Stimulated activated CD4-positive, alpha-beta T cell treated with anti-CD3 and anti-CD28 coated beads, Interleukin-1b, Interleukin-23, amount 100 ng/mL, for 1 hour (primary cell): ENCODE measurements at places on chromosomes 7 and 10.

GRCh38 chr7:503575-504111, 16.0 kb downstream of the PDGFA start:
- no peak for DNase-seq

GRCh38 chr7:139737221-139738100, 40.3 kb downstream of the HIPK2 start:
- DNase-seq: no peak

- DNase-seq: no peak
These were observed 29.8 kb downstream of the VCL start for GRCh38 chr10:74027702-74028101.

DNA sequence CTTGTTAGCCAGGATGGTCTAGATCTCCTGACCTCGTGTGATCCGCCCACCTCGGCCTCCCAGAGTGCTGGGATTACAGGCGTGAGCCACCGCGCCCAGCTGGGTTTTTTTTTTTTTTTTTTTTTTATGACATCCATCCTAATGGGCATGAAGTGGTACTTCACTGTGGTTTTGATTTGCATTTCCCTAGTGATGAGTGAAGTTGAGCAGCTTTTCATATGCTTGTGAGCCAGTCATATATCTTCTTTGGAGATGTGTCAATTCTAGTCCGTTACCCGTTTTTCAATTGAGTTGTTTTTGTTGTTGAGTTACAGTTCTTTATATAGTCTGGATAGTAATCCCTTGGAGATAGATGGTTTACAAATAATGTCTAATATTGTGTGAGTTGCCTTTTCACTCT, 127.7 kb downstream of the SMURF1 start:
- DNase-seq: no peak

- no peak for DNase-seq
These were observed 42.6 kb downstream of the EXOC4 start for GRCh38 chr7:133295484-133295883.

DNA sequence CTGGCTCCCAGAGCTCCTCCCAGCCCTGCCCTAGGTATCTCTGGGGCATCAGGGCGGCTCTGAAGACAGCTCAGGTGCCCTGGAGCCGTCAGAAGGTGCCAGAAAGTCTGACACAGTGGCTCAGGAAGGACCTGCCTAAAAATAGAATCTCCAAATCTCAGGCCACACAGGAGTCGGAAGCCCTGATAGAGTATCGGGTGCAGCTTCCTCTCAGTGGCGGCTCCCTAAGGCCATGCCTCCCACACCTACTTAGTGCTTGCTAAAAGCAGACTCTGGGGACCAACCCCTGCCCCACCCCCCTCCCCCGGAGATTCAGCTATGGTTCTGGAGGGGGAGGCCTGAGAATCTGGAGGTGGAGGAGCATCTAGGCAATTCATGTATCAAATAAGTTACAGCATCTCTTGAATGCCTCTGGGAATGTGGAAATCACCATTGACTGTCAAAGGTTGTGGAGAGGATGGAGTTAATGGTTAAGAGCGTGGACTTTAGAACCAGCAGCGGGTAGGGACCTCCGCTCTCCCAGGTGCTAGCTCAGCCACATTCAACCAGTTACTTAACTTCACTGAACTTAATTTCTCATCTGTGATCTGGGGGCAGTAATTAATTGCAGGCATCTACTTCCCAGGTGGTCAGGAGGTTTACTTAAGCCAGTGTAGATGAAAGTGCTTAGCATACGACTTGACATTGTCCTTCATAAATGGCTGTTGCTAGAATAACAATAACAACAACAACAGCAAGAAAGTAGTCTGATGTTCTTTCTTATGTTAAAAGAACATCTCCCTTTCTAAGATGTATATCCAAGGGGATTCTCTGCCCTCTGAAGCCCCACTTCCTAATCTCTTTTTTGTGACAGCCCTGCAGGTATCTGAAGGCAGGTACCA, 38.6 kb upstream of the MXI1 start:
- no peak for DNase-seq

GRCh38 chr10:75582102-75582501, 150.7 kb downstream of the LRMDA start:
- no peak for DNase-seq
